ENCODE measurements at places on chromosomes 2 and 18. TPM values are rescaled to one million over a fixed set of nuclear protein-coding genes. Genes with fewer than 3 reads are reported as not detected.

Gene CAPN14
- 0.10 TPM for total RNA-seq

Gene CYBRD1
- total RNA-seq = 84.5 TPM

DNA sequence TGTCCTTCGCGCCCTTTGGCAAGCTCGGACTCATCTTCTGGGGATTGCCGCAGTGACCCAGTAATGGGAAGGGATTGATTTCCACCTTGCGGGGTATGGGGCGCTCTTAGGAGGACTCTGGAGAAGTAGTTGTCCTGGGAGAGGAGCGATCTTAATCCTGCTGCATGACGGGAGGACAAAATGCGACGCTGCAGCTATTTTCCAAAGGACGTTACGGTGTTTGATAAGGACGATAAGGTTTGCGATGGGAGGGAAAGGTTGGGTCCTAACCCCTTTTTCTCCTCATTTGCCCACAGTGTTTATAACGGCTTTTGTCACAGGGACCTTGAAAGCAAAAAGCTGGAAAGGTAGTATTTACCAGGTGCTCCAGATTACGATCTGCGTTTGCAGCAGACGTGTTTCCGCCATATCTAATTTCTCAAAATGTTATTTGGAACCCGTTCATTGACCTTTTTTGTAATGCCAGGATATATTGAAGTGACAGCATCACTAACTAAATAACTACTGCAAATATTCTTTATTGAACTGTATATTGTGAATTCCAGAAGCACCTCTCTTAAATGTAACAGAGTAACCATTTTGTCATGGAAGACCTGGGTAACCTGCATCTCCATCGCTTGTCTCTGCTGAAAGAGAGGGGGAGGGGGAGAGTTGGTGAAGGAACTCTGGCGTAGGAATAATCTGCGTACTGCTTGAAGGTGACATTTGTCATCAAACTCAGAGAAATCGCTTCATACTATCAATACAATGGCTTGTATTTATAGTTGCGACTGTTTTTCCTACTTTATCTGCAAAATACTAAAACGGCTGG is 590 bp downstream of the MDH1 start:
- DNase-seq = no peak
- H3K4me3 ChIP-seq = peak overlapping the region; percentile 96
- H3K36me3 ChIP-seq = peaks cover 2% of the 10 kb centered on the region
- no peaks in the 10 kb centered on the region for H3K27me3 ChIP-seq

Gene THOC1
- 18.3 TPM for total RNA-seq

Gene CCDC74B
- total RNA-seq = 3.0 TPM

DNA sequence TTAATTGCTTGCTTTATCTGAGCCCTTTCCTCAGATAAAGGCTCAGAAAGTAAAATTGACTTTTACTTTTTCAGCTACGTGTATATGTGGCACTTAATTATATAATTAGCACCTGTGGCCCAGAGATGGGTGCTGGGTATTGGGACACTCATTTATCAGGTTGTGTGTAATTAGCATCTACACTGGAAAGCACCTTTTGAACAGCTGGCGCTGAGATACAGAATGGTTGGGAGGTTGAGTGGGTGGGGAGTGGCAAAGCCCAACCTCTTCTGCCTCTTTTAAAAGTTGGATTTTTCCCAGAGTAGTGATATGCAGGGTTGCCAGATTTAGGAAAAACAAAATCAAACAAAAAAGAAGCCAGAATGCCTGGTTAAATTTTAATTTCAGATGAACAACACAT is 23.9 kb downstream of the SPTBN1 start:
- DNase-seq = no peak
- H3K4me1 ChIP-seq = peaks cover 85% of the 10 kb centered on the region
- peaks cover 4% of the 10 kb centered on the region for H3K36me3 ChIP-seq
- H3K27me3 ChIP-seq = no peaks in the 10 kb centered on the region
- H3K4me3 ChIP-seq = no peak overlapping the region
- H3K27ac ChIP-seq = no peak overlapping the region

- H3K4me1 ChIP-seq = peaks cover 28% of the 10 kb centered on the region
- no peak for DNase-seq
- peak overlapping the region; percentile 66 for H3K27ac ChIP-seq
Measured at GRCh38 chr2:8412586-8412985, 269.3 kb upstream of the ID2 start.

GRCh38 chr2:225584796-225585195 is 185.3 kb downstream of the NYAP2 start:
- no peaks in the 10 kb centered on the region for H3K27me3 ChIP-seq
- H3K27ac ChIP-seq = no peak overlapping the region
- H3K4me3 ChIP-seq = no peak overlapping the region
- no peak for DNase-seq

DNA sequence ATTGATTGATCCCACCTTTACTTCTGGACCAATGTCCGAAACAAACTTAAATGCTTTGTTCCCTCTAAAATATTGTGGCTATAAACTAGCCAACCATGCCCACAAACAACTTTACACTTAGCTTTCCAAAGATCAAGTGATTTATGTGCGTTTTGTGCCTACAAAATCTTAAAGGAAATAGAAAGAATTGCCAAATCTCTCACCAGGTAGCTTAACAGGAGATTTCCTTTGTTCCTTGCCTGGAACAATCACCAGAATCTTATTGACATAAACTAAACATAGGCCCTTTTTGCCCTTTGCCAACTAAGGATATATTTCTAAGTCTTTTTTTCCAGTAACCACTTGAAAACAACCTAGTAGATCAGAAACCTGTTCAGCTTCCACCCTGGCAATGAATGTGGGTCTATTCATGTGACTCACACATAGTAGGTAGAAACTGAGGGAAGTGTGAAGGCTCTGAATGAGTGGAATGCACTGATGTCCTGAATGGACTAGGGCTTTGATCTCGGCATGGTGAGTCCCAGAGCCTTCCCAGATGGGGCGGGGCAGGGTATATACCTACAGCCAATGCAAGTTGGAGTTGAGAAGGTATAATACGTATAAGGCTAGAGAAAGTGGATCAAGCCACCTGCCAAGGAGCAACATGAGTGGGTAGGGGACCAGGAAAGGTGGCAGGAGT is 94.6 kb upstream of the PPP1CB start:
- no peak for DNase-seq
- H3K36me3 ChIP-seq = no peaks in the 10 kb centered on the region
- H3K27me3 ChIP-seq = no peaks in the 10 kb centered on the region
- H3K4me1 ChIP-seq = peaks cover 72% of the 10 kb centered on the region
- H3K4me3 ChIP-seq = no peak overlapping the region

- peaks cover 13% of the 10 kb centered on the region for H3K4me1 ChIP-seq
- DNase-seq = no peak
- H3K4me3 ChIP-seq = no peak overlapping the region
Measured at GRCh38 chr2:235754357-235755207, 260.7 kb downstream of the AGAP1 start.

Gene PTGR3
- 8.9 TPM for total RNA-seq

Gene FLACC1
- 1.4 TPM for total RNA-seq

DNA sequence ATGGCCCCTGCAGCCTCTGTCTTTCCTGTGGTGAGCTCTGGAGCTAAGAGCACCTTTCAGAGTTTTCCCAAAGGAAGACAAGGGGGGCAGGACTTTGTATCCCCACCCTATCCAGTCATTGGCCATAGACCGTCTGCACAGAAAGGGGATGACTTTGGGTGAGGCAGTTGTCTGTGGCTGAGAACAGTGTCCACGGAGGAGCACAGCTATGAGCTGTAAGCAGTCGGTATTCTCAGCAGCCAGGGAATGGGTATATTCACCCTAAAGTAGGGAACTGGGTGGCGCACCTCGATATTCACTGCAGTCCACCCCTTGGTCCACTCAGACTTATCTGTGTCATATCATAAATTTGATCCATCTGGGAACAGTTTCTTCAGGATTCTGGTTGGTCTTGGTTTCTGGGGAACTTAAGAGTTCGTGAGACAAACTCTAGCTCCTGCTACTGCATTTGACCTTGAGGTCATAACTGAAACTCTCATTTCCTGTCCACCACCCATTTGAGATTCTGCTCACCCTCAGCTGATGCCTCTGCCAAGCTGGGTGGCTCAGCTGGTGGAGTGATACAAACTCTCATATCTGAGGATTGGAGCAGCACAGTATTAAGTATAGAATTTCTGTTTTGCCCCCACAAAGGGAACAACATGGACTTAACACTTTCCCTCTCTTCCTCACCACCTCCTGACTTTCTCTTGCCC is 45.2 kb upstream of the SCG2 start:
- no peak for DNase-seq
- no peaks in the 10 kb centered on the region for H3K36me3 ChIP-seq
- H3K27ac ChIP-seq = peak overlapping the region; percentile 43

Gene SCN9A
- total RNA-seq = 30.1 TPM

DNA sequence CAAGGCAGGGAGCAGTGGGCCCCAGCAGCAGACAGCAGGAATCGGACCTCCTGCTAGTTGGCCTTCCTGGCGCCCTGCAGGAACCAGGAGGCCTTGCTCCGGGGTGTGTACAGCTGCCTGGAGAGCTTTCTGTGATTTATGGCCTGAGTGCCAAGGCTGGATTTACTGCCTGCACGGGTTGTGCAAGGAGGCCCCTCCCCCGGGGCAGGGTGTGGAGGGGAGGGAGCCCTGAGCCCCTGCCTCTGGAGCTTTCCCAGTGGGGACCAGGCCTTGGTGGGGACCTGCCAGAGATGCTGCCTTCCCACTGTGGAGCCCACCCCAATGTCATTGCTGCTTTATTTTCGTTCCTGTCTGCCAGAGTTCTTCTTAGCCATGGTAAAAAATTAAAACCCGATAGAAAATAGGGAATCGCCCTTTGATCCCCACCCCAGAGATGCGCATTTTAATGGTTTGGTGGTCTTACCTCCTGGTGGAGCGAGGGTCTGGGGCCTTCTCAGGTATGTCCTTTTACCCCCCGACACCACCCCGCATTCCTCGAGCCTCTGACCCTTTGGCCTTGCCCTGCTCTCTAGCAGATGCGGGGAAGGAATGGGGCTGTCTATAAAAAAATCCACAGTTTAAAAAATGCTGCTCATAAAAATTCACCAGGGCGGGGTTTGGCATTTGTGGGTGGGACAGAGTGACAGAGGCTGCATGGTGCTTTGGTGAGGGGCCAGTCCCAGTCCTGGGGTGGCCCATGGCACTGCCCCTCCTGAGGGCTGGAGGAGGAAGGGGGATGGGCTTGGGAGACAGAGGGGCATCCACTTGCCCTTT is 6.9 kb upstream of the RALB start:
- peaks cover 7% of the 10 kb centered on the region for H3K27me3 ChIP-seq
- H3K4me3 ChIP-seq = no peak overlapping the region
- no peaks in the 10 kb centered on the region for H3K36me3 ChIP-seq

DNA sequence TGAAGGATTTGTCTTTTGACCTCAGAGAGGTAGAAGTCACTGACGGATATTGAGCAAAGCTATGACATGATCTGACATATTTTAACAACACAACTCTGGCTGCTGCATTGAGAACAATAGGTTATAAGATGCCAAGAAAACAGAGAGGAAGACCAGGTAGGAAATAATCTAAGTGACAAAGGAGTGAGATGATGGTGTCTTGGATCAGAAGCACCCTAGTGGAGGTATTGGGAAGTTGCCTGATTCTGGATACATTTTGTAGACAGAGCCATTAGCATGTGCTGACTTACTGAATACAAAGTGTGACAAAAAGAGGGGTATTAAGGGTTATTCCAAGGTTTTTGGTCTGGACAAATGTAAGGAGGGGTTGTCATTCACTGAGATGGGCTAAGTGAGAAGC is 1438.1 kb downstream of the DPP10 start:
- H3K36me3 ChIP-seq = no peaks in the 10 kb centered on the region
- H3K27ac ChIP-seq = no peak overlapping the region
- H3K4me3 ChIP-seq = no peak overlapping the region
- no peaks in the 10 kb centered on the region for H3K4me1 ChIP-seq
- no peaks in the 10 kb centered on the region for H3K27me3 ChIP-seq

Gene TEX44
- not detected for total RNA-seq

Gene NOSTRIN
- not detected for total RNA-seq

GRCh38 chr18:24726727-24727492 is 266.5 kb downstream of the HRH4 start:
- peaks cover 30% of the 10 kb centered on the region for H3K27me3 ChIP-seq
- H3K27ac ChIP-seq = no peak overlapping the region
- H3K36me3 ChIP-seq = no peaks in the 10 kb centered on the region

Gene TCF23
- not detected for total RNA-seq

GRCh38 chr2:102803041-102803896 is 41.4 kb downstream of the TMEM182 start:
- peaks cover 3% of the 10 kb centered on the region for H3K4me1 ChIP-seq
- H3K27ac ChIP-seq = no peak overlapping the region
- H3K4me3 ChIP-seq = no peak overlapping the region
- no peak for DNase-seq

Gene NPHP1
- 3.3 TPM for total RNA-seq

- no peak for DNase-seq
- peaks cover 7% of the 10 kb centered on the region for H3K4me1 ChIP-seq
- peaks cover 2% of the 10 kb centered on the region for H3K27me3 ChIP-seq
- H3K36me3 ChIP-seq = no peaks in the 10 kb centered on the region
- H3K27ac ChIP-seq = no peak overlapping the region
- no peak overlapping the region for H3K4me3 ChIP-seq
Measured at GRCh38 chr2:79996709-79997108, 307.8 kb downstream of the LRRTM1 start.

Gene CYP27A1
- 4.7 TPM for total RNA-seq

GRCh38 chr2:222291485-222291841 is 7.3 kb downstream of the PAX3 start:
- H3K36me3 ChIP-seq = no peaks in the 10 kb centered on the region
- DNase-seq = no peak
- H3K27ac ChIP-seq = no peak overlapping the region
- H3K4me3 ChIP-seq = no peak overlapping the region
- peaks cover 30% of the 10 kb centered on the region for H3K4me1 ChIP-seq

- peaks cover 16% of the 10 kb centered on the region for H3K4me1 ChIP-seq
- H3K27ac ChIP-seq = no peak overlapping the region
- DNase-seq = no peak
Measured at GRCh38 chr2:59181347-59181746, 940.2 kb upstream of the FANCL start.

GRCh38 chr2:116057538-116057937 is 1615.1 kb downstream of the DPP10 start:
- no peak overlapping the region for H3K27ac ChIP-seq
- no peaks in the 10 kb centered on the region for H3K36me3 ChIP-seq
- H3K4me1 ChIP-seq = no peaks in the 10 kb centered on the region
- no peak overlapping the region for H3K4me3 ChIP-seq
- no peak for DNase-seq

DNA sequence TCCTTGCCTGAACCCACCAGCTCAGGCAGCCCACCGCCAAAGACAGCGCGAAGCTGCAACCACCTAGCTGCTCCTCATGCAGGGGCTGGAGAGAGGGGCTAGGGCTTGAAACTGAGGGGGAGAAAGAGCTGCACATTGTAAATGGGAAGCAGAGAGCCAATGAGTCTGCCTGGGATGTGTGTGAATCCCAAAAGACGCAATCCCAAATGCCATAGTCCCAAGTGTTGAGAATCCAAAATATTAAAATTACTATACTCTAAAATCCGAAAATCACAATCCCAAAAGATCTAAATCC is 9.4 kb downstream of the AMER3 start:
- H3K4me1 ChIP-seq = no peaks in the 10 kb centered on the region
- H3K27me3 ChIP-seq = peaks cover 32% of the 10 kb centered on the region
- H3K36me3 ChIP-seq = no peaks in the 10 kb centered on the region
- no peak for DNase-seq
- H3K27ac ChIP-seq = no peak overlapping the region
